ENCODE measurements at places on chromosomes 5 and 9.
A peak's percentile ranks its signal among the peaks of the same experiment; 100 is the strongest.

DNA sequence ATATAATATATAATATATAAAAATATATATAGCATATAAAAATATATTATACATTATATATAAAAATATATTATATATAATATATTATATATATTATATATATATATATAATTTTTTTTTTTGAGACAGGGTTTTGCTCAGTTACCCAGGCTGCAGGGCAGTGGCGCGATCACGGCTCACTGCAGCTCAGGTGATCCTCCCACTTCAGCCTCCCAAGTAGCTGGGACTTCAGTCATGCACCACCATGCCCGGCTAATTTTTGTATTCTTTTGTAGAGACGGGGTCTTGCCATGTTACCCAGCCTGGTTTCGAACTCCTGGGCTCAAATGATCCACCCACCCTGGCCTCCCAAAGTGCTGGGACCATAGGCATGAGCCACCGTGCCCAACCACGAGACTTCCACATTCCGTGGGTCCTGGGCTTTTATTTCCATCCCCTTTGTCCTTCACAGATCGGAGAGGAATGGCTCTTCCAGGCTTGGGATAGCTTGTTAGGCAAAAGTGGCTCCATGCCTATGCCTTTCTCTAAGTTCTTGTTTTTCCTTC is 62.0 kb upstream of the IER5L start:
- no peak for DNase-seq

- no peak for DNase-seq
Observed at GRCh38 chr9:81896070-81896469, 32.2 kb upstream of the SPATA31D4 start.

DNA sequence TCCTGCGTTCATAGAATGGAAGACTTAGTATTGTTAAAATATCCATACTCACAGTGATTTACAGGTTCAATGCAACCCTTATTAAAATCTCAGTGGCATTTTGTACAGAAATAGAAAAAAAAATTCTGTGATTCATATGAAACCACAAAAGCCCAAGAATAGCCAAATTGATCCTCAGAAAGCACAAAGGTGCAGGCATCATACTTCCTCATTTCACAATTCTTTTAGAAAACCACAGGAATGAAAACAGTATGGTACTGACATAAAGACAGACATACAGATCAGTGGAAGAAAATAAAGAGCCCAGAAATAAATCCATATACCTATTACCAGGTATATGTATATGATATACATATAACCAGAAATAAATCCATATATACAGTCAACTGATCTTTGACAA is 86.8 kb upstream of the MEGF10 start:
- DNase-seq = no peak

DNA sequence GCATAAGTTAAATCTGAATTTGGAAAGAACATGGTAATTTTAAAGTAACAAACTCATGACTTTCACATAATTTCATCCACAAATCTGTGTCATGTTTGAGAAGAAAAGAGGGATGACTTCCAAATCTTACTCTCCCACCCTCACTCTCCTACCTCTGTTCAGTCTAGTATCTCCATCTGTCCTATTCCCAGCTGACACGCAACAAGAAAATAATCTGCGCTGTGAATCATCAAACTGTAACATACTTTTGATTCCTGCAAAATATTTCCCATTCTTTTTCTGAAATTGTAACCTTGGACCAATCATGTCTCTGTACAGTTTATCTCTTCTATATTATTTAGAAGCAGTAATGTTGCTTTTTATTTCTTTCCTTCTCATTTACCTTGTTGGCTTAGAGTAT is 91.4 kb downstream of the SLC12A2 start:
- DNase-seq = no peak

DNA sequence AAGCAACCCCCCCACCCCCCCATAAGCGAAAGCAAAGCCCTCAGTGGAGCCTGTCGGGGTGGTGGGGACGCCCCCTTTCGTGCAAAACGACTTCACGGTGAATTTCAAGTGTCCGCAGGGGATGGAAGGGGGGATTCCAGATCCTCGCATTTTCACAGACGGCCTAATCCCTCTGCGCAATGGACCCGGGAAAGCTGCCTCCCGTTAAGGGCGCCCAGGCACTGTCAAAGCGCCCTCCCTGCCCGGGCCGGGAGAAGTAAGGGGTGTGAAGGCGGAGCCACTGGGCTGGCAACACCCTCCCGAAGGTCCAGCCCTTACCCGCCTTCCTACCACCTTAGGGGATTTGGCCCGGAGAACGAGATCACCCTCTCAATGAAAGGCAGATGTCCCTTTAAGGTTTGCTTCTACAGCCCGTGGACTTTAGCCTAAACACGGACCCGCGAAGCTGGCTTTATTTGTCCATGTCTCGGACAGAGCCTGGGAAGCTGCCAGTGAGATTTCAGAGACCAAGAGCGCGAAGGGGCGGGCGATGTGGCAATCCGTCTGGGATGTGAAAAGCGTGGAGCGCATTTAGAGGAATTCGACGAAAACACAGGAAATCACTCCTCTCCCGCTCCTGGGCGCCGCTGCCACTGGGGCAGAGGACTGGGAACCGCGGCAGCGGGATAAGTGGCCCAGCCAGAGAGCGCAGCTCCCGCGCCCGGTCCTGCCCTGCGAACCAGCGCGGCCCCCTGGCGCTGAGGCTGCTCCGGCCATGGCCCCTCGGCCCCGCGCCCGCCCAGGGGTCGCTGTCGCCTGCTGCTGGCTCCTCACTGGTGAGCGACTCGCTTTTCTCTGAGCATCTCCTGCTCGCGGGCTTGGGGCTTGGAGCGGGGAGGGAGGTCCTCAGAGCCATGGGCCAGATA is at the start of the genes ITGA1 and PELO:
Gene ITGA1 (plus strand): TSS at position 317 of the 905 bp plus-strand sequence. CDS start 438 bp downstream, at position 755.
Gene PELO (plus strand): TSS at position 317 of the 905 bp plus-strand sequence. CDS start 12,479 bp downstream, outside the sequence.
- no peak for DNase-seq

- no peak for DNase-seq
Observed at GRCh38 chr9:70597886-70598285, 183.4 kb upstream of the KLF9 start.

DNA sequence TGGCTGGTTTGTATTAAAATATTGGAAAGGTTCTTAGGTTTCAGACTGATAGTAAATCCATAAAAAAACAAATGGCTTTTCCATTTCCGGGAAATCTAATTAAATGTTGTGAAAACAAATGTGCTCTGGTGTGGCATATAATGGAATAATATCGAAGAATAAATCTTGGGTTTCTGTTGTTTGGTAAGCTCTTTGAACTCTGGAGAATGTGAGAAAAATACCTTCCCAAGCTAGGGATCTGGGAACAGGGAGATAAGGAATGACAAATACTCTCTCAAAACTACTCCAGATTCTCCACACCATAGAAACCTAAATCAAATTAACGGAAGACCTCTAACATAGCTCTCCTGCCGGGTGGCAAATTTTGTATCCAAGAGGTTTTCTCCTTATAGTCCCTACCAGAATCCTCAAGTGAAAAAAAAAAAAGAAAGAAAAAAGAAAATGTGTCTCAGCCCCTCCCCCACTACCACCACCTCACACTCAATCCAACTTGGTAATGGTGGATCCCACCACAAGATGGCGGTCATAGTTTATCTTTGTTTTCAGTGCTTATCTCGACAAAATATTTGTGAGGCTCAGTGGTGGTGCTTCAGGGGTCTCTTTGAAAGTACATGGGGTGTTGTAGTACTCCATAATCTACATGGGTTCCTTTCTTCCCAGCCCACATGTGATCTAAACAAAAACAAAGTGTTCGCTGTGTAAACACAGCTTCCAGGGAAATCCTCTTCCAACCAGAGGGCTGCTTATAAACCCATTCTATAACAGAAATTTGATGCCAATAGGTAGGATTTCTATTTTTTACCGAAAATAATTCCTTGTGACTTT is 54.5 kb upstream of the FST start:
- DNase-seq = no peak

DNA sequence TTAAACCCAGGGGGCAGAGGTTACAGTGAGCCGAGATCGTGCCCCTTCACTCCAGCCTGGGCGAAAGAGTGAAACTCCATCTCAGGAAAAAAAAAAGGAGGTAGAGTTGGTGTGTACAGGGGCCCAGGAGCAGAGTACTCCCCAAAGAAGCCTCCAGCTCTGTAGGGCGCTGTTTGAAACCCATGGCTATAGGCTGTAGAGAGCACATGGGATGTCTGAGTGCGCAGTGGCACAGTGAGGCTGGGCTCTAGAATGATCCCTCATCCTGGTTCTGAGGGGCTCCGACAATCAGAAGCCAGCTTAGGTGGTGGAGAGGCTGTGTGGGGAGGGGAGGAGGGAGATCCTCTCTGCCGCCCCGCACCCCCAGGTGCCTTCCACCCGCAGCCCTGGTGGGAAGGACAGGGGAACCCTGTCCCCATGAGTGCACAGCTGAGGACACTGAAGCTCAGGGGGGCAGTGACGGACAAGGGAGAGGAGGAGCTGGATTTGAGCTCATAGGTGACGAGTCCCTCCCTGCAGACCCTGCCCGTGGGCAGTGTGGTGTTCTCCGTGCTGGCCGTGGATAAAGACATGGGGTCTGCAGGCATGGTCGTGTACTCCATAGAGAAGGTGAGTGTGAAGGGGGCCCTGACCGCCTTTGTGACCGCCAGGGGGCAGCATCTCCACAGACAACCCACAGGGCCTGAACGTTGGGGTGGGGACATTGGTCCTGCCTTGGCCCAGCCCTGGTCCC is 24.6 kb downstream of the CDHR2 start:
- peak; percentile 43 for DNase-seq

GRCh38 chr5:2581418-2581817 is 170.1 kb downstream of the IRX2 start:
- no peak for DNase-seq

GRCh38 chr5:174141398-174141797 is 95.9 kb downstream of the NSG2 start:
- DNase-seq = no peak

DNA sequence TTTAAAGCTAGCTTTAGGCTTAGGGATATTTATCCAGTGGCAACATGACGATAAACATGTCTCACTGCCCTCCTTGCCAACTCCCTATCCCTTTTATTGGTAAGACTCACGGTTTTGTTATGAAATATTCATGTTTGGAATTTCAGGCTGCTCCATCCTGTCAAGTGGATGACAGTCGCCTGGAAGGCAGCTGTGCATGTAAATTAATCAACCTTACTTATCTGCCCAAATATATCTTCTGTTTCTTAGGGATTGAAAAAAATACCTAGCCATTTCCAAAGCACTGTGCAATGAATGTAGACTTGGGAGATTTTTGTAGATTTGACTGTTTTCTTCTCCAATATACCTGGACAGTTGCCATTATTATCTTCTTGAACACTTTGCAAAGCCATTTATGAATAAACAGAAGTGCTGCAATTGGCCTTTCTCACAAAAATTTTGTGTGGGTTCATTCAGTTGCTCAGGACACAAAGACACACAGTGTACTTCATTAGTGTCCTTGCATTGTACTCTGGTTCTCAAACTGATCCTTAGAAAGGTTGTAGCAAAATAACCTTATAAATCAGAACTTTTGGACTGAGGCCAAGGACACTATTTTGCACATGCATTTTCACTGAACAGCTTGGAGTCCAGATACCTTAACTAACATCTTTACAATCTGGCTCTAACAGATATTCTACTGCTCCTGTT is 889.4 kb upstream of the SEMA6A start:
- DNase-seq = no peak

DNA sequence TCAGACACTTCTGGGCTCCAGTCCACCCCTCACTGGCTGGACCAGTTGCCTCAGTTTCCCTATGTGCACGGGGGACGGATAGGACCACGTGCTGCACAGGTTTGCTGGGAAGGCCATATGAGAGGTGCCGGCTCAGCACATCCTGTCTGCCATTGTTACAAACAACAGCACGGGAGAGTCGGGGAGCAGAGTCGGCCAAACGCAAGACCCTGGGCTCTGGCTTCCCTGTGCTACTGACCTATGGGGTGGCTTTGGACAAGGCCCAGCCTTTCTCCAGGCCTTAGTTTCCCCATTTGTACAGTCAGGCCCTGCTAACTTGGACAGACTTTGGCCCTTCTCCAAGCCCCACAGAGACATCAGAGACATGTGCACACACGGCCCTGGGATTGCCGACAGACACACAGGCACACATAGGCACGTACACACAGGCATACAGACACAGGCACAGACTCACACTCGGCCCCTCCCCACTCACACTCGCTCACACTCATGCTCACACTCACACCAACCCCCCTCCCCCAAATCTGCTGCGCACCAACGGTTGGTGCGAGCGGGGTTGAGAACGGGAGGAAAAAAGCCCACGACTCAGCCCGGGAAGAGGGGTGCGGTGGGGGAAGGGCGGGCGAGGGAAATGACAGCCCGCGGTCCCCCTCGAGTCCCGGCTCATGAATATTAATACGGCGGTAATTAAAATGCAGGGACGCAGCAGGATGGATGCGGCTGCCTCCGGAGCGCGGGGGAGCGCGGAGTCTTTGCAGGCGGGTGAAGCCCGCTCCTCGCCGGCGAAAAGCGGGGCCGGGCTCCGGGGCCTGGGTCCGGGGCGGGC is 133.0 kb downstream of the C9orf50 start:
- DNase-seq = no peak

Measured in stimulated activated CD4-positive, alpha-beta T cell treated with anti-CD3 and anti-CD28 coated beads, Interleukin-1b, Interleukin-23, amount 100 ng/mL, for 1 hour (primary cell).